Nasal cavity respiratory epithelium epithelial cell of viscerocranial mucosa (primary cell): ENCODE measurements at places on chromosomes 6 and 20. TPM values are rescaled to one million over a fixed set of nuclear protein-coding genes. Genes with fewer than 3 reads are reported as not detected.

Gene CFAP61
- 0.07 and 0.34 TPM in 2 replicates for total RNA-seq

Gene PTGIS
- not detected in 2 replicates for total RNA-seq

Gene SLC35F1
- total RNA-seq: under 0.01 TPM in 1 of 2 replicates, not detected in the other

Gene CPXM1
- total RNA-seq: not detected in 2 replicates

Gene SULF2
- 46.8 and 540 TPM in 2 replicates for total RNA-seq

Gene DST
- total RNA-seq: 1,243 and 1,265 TPM in 2 replicates

Gene VTA1
- 44.8 and 71.2 TPM in 2 replicates for total RNA-seq

Gene TOMM6
- 41.9 and 47.8 TPM in 2 replicates for total RNA-seq

Gene MUCL3
- total RNA-seq: not detected in 2 replicates

Gene IL17F
- not detected in 2 replicates for total RNA-seq

Gene FAM83B
- total RNA-seq: 82.4 and 98.1 TPM in 2 replicates

Gene RIPOR3
- 1.6 TPM in 1 of 2 replicates, not detected in the other for total RNA-seq

Gene MYLK4
- total RNA-seq: 0.34 and 0.64 TPM in 2 replicates

Gene NTSR1
- under 0.01 TPM in 1 of 2 replicates, not detected in the other for total RNA-seq

Gene UCKL1
- total RNA-seq: 18.5 and 29.2 TPM in 2 replicates

Gene MATN4
- total RNA-seq: under 0.01 and 0.14 TPM in 2 replicates
